Renal cortex interstitium (tissue), 15 donors: ENCODE measurements at places on chromosomes 2 and 18.
A peak's percentile ranks its signal among the peaks of the same experiment; 100 is the strongest.

GRCh38 chr18:48250362-48250907 lies 158.7 kb downstream of the ZBTB7C start:
- DNase-seq, result no peak

GRCh38 chr2:170222298-170222697 lies 44.4 kb downstream of the MYO3B start:
- no peak for DNase-seq

DNA sequence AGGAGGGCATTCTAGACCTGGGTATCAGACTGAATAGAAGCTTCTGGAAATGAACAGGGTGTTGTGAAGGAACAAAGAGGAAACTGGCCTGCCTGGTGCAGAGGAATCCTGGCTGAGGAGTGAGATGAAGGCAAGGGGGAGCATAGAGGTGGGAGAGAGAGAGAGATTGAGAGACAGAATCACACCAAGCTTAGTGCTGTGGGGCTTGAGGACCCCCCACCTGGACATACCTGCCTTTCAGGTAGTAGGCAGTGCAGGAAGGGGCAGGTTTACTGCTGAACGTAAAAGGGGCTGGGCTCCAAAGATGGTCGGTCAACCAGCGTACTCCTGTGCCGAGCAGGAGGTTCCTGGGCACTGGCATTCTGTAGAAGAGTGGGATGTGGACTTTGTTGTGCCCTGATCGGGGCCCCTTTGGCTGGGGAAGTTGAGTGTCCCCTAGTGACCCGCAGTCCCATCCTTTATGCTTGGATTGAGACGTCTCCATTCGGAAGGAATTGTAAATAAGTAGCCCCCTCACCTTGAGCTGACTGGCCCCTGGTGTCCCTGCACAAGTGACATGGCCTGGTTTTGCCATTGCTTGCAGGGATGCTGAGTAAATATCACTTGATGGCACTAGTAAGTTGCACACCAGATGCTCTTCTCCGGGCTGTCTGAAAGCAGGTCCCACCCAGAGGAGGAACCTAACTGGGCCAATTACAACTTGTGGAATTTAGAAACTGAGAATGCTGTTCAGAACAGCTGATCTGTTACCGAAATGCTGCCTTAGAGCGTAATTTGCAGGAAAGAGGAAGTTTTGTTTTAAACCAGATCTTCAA lies 1.4 kb downstream of the UBE2F start:
- DNase-seq, result no peak

DNA sequence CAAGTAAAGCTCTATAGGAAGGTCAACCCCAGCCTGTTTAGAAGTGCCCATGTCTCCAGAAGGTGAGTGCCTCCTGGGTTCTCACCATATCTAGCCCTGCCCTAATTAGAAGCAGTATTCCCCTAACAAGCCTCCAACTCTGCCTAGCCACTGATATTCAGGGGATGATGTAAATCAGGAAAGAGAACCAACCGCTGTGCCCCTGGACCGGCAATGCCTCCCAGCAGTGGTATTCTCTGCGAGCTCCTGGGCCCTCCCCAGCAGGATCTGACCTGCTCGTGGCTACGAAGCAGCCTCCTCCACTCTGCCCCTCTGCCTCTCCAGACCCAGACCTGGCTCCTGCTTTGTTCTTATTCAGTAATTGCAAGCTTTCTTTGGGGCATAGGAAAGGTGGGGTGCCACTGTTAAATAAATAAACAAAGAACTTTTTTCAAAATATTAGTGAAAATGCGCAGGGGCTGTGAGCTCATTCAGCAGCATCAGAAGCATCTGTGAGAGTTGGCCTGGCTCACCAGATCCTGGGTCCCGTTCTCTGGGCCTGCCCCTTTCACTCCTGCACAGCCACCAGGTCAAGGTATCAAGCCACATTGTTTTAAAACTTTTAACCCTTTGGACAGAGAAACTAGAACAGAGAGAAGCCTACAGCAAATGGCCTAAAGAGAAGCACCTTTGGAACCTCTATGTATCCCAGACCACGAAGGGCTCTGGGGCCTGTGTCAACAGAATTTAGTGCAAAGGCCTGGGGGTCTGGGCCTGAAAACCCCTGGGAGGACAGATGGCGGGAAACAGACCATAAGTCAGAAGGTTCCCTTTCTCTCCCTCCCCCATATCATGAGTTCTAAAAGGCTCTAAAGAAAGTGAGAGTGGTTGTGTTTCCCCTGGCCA lies 11.9 kb downstream of the MREG start:
- no peak for DNase-seq

DNA sequence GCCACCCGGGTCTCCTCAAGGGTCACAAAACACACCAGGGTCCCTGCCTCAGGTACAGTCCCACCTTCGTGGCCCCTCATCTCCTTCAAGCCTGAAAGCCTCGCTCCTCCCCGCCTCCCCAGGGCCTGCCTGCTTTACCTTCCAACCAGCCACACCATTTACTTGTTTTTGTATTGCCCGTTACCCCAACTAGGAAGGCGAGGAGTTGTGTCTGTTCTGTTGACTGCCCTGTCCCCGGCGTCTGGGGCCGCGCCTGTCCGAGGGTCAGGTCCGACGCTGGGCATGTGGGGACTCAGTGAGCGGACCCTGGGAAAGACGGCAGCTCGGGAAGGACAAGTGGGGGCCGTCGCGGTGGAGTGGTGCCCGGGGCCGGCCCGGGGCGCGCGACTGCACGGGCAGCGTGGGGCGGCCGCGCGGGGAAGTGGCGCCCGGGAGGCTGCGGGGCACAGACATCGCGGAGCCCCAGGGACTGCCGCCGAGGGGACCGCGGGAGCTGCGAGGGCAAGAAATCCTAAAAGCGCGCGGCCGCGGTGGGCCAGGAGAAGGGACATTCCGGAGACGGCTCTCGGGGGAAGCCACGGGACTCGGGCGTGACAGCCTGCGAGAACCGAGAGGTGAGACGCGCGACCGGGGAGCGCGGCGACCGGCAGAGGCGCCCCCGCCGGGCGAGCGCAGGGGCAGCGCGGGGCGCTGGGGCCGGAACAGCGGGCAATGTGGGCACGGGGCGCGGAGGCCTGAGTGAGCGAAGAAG lies 797 bp upstream of the GRHL1 start:
- peak; percentile 30 for DNase-seq

GRCh38 chr2:45275806-45276205 lies 266.6 kb upstream of the SIX2 start:
- no peak for DNase-seq

- no peak for DNase-seq
Measured at GRCh38 chr2:28408764-28409599, 16.3 kb downstream of the FOSL2 start.

- no peak for DNase-seq
Measured at GRCh38 chr2:113162173-113162572, 11.6 kb upstream of the PSD4 start.
